NCI-H1105 treated with DMSO at 0.1 percent for 48 hours (cell line): ENCODE measurements at places on chromosomes 12 and 14.

GRCh38 chr12:13004361-13004760 is 4.3 kb upstream of the HEBP1 start:
- no peak for DNase-seq

GRCh38 chr14:104749111-104749649 is 3.8 kb upstream of the SIVA1 start:
- DNase-seq, result no peak

DNA sequence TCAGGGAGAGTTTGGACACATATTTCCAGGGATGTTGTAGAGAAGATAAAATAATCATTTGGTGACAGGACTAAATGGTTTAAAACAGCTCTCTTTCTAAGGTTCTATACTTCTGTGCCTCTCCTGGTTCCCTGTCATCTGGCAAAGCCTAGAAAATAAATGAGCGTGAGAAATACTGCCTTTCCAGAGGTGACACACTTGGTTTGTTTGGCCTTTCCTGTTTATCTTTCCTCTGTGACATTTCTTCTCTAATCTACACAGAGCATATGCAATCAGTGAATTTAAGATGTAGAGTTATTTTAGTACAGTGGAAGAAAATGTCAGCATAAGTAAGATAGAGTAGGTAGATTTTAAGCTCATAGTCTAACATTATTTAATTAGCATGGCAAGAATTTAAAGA is 22.0 kb upstream of the SSTR1 start:
- no peak for DNase-seq

- DNase-seq, result no peak
Observed at GRCh38 chr14:95054346-95055280, 102.7 kb downstream of the DICER1 start.

DNA sequence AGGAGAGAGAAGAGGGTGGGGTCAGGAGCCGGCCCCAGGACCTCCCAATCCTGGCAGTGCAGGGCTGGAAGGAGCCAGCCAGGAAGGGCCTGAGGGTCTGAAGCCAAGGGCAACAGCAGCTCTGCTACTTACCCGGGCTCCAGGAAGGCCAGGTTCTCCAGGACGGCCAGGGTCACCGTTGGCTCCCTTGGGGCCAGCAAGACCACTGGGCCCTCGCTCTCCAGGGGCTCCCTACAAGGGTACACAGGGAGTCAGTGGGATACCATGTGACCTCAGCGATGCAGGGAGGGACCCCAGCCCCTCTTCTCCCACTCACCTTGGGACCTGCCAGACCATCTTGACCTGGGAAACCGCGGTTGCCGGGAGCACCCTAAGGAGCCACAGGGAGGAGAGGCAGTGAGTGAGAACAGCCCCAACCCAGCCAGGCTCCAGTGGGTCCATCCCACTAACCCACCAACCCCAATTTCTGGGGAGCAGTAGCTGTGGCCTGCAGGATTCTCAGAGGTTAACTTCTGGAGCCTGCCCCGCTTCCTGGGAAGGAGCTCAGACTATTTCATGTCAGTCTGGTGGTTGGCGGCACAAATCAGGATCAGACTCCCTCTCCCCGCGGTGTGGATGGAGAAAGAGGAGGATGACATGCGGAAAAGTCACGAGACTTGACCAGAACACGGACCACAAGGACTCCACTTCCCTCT is 18.5 kb downstream of the COL2A1 start:
- DNase-seq, result no peak

GRCh38 chr14:65429757-65430156 is 17.2 kb downstream of the FUT8 start:
- DNase-seq, result no peak

GRCh38 chr12:601976-602699 is 61.1 kb downstream of the NINJ2 start:
- DNase-seq, result no peak

DNA sequence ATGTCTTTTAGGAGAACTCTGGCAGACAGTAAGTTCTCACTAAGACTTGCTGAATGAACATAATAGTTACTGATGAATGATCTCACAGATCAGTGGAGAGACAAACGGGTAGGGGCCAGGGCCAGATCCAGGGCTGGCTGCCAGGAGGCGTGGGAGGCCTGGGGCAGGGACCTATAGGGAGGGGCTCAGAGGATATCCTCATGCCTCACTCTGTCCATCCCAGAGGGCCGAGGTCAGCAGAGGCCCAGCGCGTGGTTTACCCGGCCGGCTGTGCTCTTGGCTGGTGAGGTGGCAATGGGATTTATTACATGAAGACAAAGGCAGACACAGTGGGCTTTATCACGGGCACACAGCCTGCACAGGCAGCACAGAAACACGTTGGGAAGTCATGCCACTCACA is 85.4 kb downstream of the CHGA start:
- DNase-seq, result no peak

DNA sequence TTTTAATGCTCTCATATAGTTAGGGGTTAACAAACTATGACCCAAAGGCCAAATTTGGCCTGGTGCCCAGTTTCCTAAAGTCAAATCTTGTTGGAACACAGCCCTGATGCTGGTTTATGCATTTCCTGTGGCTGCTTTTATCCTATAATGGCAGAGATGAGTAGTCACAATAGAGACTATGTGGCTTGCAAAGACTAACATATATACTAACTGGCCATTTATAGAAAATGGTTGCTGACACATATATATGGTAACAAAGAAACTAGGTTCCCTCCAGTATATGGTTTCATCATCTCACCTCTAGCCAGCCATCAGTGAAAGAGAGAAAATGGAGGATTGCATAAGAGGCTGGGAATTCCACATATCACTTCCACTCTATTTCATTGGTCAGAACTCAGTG is 10.8 kb downstream of the NAV3 start:
- DNase-seq, result no peak

GRCh38 chr12:779745-780734 is 27.7 kb downstream of the WNK1 start:
- DNase-seq, result no peak
